ENCODE measurements at places on chromosomes 7 and 10.

DNA sequence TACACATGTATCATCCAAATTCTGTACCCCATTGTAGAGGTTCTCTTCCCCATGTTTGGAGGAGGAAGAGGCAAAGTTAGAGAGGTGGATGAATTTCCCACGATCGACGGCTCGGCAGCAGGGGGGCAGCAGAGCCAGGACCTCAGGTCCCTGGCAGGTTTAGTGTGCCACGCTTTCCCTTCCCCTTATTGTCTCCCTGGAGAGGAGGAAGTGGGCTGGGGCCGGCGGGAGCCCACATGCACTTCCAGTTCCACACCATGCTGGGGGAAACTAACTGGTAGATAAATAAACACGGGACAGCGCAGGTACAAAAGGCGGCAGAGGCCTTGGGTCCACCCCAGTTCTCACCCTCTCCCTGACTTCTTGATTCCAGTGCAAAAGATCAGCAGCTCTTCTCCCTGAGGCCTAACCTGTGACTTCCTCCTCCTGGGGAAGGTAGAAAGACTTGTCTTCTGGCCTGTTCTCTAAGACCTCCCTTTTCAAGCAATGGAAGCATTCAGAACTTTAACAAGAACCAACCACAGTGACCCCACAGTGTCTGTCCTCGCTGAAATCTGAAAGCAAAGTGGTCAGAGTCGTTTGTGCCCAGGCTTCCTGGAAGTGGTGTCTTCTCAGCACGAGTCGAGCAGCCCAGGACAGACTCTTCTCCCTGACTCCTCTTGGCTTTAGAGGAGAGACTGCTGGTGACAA lies 30.5 kb upstream of the SRGN start:
- DNase-seq, result no peak

- DNase-seq, result no peak
Observed at GRCh38 chr10:63692220-63692896, 171.2 kb downstream of the REEP3 start.

GRCh38 chr7:30871655-30872054 lies 40.0 kb upstream of the AQP1 start:
- DNase-seq, result no peak

DNA sequence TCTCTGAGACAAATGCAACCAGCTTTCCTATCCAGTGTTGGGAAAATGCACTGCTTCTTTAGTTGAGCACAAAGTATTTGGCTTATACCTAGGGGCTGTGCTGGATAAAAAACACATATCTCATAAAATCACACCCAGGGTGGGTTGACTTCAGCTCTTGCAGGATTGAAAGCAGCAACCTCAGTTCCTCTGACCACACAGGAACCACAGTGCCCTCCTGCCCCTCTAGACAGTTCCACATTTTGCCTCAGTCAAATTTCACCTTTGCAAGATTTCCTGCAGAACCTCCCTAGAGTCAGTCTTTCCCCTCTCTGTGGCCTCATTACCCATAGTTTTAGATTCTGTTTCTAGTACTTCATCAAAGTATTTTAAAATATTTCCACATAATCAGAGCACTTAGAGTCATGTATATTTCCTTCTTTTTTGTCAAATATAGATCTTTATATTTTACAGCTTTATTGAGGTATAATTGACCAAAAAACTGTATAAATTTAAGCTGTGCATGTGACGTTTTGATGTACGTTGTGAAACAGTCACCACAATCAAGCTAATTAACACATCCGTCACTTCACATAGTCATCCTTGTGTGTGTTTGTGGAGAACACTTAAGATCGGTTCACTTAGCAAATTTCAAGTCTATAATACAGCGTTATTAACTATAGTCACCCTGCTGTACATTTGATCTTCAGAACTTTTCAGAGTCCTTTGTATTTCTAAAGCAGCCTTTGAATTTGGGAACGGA lies 37.0 kb upstream of the EGR2 start:
- DNase-seq, result no peak

DNA sequence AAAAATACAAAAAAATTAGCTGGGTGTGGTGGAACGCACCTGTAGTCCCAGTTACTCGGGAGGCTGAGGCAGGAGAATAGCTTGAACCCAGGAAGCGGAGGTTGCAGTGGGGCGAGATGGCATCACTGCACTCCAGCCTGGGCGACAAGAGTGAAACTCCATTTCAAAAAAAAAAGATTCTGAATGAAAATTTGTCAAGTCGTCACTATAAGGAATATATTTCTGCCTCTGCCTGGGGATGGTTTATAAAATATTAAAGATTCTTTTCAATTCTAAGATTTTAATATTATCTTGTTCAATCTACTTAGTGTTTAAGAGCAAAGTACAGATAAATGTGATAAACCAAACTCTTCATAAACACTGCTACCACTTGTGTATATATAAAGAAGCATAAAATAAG lies 147.3 kb downstream of the NRBF2 start:
- no peak for DNase-seq

DNA sequence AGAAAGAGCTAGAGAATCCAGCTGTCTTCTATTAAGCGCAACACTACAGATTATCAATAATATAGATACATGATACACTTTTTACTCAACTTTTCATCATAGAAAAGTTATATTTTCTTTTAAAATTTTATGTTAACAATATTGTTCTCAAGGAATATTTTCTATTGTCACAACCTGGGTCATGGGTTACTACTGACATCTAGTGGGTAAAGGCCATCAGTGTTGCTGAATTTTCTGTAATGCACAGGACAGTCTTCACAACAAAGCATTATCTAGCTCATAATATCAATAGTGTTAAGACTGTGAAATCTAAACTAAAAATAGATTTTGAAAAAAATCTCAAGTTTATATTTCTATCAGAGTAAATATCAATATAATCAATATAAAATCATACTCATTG lies 209.8 kb downstream of the ZNF33B start:
- DNase-seq, result peak; percentile 11

DNA sequence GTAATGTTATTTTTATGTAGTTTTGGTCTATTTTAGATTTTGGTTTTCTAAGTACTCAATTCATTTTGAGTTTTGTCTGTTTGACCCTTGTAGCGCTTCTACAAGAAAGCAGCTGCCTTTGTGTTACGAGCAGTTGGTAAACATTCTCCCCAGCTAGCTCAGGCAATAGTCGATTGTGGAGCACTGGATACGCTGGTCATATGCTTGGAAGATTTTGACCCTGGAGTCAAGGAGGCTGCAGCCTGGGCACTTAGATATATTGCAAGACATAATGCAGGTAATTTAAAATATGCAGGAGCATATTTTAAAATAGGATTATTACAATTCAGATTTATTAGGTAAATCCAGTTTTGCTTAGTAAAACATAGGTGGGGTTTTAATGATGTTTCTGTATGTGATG lies 23.1 kb downstream of the SPAG6 start:
- DNase-seq, result no peak

- no peak for DNase-seq
Observed at GRCh38 chr7:537911-538634, 18.4 kb upstream of the PDGFA start.

- DNase-seq, result no peak
Observed at GRCh38 chr7:98869027-98869596, 702 bp downstream of the TMEM130 start.

- DNase-seq, result peak; percentile 17
Observed at GRCh38 chr7:50552921-50553320, 12.3 kb downstream of the DDC start.

DNA sequence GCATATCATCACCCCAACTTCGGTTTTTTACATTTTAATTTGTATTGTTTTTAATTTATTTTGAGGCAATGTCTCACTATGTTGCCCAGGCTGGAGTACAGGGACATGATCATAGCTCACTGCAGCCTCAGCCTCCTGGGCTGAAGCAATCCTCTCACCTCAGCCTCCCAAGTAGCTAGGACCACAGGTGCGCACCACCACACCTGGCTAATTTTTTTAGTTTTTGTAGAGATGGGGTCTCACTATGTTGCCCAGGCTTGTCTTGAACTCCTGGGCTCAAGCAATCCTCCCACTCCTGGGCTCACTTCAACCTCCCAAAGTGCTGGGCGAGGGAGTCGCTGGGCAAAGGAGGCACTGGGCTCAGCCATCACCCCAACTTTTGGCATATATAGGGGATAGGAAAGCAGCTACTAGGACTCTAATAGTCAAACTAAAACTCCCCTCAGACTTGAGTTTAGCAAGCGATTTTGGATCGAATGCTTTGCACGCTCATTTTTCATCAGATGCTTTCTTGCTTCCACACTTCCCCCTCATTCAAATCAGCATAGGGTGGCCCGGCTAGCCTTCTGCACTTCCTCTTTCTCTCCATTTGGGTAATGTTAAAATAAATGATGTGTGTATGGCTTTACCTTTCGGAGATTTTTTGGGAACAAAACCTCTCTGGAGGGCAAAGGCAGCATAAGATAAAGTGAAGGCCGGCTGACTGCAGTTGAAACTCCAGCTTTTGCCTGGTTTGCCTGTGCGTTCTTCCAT lies 20.8 kb upstream of the NMT2 start:
- no peak for DNase-seq

DNA sequence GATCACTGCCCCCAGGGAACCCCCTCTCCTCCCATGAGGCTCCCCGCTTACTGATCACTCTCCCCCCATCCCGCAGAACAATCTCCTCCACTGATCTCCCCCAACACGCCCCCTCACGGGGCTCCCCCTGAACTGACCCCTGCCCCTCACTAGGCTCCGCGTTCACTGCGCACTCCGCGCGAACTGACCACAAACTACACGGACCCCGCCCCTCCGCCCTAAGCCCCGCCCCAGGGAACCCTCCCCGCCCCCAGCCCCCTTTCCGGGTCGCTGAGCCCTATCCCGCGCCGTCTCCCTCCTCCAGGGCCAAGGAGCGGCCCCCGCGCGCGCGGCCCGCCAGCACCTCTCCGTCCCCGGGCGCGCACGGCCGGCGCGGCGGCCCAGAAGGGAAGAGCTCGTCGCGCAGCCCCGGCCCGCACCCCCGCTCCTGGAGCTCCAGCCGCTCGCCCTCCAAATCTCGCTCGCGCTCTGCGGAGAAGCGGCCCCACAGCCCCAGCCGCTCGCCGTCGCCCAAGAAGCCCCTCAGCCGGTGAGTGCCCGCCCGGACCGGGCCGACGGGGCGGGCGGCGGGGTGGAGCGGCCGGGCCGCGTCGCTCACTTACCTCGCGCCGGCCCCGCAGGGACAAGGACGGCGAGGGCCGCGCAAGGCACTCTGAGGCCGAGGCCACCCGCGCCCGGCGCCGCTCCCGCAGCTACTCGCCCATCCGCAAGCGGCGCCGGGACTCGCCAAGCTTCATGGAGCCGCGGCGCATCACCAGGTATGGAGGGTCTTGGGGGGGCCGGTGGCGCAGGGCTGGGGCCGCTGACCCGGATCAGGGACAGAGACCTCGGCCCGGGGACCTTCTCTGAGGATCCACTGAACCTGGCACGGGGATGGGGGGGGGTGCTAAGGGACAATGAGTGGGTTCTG lies 19.9 kb upstream of the HSPB1 start:
- no peak for DNase-seq

DNA sequence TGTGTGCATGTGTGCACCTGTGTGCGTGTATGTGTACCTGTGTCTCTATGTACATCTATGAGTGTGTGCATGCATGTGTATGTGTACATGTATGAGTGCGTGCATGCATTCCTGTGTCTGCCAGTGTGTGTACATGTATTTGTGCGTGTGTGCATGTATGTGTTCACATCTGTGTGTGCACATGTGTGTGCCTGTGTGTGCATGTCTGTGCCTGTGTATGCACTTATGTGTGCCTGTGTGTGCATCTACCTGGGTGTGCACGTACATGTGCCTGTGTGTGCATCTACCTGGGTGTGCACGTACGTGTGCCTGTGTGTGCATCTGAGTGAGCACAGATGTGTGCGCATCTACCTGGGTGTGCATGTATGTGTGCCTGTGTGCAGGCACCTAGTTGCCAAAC lies 102.2 kb upstream of the DIP2C start:
- no peak for DNase-seq

DNA sequence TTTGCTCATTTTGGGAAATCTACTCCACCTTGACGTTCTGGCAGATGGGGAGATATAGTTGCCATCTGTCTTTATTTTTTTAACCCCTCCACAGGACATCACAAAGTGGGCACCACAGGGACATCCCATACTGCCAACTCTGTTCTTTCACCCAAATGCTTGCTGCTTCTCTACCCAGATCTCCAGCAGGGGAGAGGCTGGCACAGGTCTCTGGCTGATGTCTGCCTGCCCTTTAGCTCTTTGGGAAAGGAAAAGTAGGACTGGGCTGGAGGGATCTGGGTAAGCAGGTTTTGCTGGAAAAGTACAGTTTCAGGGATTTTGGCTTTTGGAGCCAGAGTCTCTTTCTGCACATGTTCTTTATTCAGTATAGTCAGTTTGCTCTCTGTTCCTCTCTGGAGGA lies 156.7 kb downstream of the ANLN start:
- no peak for DNase-seq

DNA sequence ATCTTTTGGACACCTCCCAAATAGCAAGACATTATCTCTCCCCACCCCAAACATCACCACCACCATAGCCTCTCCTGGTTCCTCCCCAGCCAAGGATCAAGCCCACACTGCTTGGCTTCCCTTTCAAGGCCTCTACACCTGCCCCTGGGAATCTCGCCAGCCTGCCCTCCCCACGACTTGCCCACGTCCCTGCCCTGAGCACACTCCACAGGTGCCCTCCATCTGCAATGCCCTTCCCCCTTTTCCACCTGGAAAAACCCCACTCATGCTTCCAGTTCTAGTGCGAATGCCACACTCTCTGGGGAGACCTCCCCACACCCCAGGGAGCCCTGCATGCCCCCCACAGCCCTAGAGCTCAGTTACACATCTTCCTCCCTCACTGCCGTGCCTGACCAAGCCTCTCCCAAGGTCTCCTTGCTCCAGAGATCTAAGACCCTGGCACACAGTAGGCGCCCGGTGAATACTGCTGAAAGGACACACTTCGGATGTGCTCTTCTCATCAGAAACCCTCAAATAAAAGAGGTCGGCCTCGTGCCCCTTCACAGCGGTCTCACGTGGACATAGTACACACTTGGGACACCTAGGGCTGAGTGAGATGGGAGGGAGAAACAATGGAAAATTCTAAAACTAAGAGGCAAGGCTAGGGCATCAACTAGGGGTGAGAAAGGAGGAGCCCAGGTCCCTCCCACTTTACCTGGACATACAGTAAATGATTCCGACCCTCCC lies 91.4 kb downstream of the DLG5 start:
- peak; percentile 25 for DNase-seq

DNA sequence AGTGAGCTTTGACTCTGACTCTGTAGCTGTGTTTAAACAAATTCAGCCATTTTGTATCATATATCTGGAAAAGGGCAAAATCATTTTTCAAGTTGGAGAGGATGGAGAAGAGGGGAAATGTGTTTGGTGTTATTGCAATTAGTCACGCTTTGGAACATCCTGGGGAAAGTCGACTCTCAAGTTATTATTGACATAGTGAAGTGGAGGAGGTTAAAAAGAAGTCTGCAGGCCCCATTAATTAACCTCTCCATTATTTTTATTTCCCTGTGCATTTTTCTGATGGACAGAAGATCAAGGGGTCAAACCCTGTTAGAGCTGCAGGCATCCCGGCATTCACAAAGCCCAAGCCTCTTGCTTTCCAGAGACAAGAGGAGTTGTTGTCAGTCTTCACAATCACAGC lies 132.6 kb downstream of the TEX36 start:
- DNase-seq, result no peak

- DNase-seq, result no peak
Observed at GRCh38 chr7:79673421-79673820, 220.0 kb upstream of the MAGI2 start.
